PC-9 (cell line): ENCODE measurements at places on chromosomes 6 and 20.

- DNase-seq, result no peak
Observed at GRCh38 chr20:4657096-4657495, 64.6 kb upstream of the PRND start.

GRCh38 chr6:134372603-134373281 is 54.8 kb upstream of the SGK1 start:
- no peak for DNase-seq

GRCh38 chr20:37369846-37370245 is 23.9 kb downstream of the SRC start:
- no peak for DNase-seq

- DNase-seq, result no peak
Observed at GRCh38 chr20:1378735-1379125, 14.1 kb downstream of the FKBP1A start.

GRCh38 chr6:79378957-79379356 is 144.5 kb upstream of the HMGN3 start:
- no peak for DNase-seq
